Upper lobe of right lung (tissue), 1 donor: ENCODE measurements at places on chromosomes 4 and X. TPM values are rescaled to one million over a fixed set of nuclear protein-coding genes. Genes with fewer than 3 reads are reported as not detected.

The RTL5 gene
- total RNA-seq: 9.2 TPM

The CXCL11 gene
- not detected for total RNA-seq

- no peak for DNase-seq
These were observed 47.9 kb downstream of the FHL1 start for GRCh38 chrX:136195247-136195646.

- no peak for DNase-seq
These were observed 353.8 kb downstream of the MAPK10 start for GRCh38 chr4:86006057-86006456.

DNA sequence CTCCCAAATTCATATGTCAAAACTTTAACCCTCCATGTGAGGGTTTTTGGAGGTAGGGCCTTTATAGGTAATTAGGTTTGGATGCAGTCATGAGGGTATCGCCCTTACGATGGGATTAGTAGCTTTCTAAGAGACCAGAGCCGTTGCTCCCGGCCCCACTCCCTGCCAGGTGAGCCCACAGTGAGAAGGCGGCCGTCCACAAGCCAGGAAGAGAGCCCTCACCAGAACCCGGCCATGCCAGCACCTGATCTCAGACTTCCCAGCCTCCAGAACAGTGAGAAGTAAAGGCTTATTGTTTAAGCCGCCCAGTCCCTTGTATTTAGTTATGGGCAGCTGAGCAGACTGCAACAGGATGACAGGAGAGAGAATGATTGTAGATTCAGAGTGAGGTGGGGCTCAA, 40.8 kb downstream of the DCTD start:
- DNase-seq: no peak

GRCh38 chr4:109263721-109264120, 38.7 kb downstream of the COL25A1 start:
- DNase-seq: no peak

DNA sequence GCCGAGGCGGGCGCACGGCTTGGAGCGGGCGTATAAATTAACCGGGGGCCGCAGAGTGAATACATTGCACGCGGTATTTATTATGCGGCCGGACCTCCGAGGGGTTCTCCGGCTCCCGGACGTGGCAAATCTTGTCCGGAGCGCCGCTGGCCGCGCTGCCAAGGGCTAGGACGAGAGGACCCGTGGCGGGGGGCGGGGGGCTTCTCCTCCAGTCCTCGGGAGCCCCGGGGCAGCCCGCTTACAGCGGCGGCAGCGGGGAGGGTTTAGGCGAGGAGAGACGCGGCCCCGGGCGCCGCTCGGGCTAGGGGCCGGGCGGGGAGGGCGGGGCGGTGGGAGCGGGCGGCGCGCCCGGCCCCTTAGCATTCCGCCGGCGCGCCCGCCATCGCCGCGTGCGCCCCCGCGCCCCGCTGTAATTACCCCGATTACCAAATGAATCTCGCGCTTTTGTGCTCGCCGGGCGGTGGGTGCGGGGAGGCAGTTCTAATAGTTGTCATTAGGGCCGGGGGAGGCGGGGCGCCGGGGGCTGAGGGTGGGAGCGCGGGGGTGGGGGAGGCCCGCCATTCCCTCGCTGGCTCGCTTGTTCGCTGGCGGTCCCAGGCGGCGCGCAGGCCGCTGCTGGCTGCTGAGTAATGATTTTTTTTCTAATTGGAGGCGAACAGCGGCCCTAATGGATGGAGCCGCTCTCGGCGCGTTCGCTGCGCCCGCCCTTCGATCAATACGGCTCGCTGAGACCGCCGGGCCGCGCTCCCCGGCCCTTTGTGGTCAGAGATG, 276.6 kb downstream of the BCOR start:
- no peak for DNase-seq

DNA sequence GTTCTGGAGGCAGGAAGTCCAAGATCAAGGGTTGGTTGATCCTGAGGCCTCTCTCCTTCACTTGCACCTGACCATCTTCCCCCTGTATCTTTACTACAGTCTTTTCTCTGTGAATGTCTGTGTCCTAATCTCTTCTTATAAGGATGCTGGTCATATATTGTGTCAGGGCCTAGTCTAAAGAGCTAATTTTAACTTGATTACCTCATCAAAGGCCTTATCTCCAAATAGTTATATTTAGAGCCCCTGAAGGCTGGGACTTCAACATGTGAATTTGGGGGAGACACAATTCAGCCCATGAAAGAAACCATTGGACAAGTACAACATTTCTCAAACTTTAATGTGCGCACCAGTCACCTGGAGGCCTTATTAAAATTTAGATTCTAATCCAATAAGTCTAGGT, 62.8 kb upstream of the DYNLT3 start:
- no peak for DNase-seq

- DNase-seq: no peak
These were observed 139.1 kb downstream of the VEGFC start for GRCh38 chr4:176653401-176654220.

- no peak for DNase-seq
These were observed 90.0 kb downstream of the ELOVL6 start for GRCh38 chr4:110108422-110108821.

DNA sequence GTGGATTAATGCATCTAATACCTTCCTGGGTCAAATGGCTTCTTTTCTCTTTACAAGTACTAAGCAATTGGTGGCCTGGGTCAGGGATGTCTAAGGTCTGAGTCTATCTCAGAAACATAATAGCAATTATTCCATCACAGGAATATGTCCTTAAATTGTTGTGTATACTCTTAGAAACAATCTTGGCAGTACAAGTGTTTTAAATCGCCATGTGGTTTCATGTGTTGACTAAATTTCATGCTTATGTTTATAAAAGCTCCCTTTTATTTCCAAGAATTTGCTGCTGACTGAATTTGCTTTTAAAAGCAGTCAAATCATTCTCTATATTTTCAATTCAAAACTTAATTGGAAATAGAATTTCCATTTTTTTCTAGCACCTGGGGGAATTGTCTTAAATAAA, 125.3 kb upstream of the PACRGL start:
- DNase-seq: no peak

DNA sequence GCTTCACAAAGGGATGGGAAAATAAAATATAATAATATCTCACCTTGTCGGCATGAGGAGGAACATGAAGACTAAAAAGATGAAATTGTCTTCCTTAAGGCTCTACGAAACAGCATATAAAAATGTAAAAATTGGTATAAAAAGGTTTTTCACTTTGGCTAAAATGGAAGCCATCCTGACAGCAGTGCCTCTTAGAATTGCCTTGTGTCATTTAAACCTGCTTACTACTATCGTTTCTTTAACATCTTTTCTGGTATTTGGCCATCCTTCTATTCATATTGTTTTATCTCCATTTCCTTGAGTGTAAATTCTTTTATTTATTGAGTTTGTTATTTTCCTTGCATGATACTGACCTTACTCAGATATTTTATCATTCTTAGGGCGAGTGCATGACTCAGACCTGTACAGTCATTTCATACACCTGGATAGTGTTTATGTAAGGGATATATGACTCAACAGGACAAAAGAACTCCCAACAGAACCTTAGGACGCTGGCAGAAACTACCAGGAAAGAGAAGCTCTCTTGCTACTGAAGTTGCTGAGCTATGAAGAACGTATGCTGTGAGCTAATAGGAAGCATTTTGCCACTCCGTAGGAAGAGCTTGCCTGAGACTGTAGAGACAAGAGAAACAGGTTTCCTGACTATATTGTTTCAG, 5.8 kb upstream of the CDKN2AIP start:
- DNase-seq: no peak

DNA sequence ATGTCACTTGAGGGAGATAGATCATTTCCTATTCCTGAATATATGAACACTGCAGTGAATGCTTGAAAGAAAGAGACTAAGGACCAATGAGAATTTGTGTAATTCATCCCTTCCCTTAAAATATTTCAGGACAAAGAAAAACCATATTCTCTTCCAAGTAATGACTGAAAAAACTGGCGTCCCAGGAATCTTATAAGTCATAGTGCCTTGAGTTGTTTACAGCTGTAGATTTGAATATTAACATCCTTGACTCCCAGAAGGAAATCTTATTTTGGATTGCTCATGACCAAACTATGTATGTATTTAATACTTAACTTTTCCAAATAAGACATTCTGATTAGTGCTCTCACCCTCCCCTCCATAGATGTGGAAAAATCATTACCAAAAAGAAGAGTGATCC, 55.5 kb downstream of the CLDN22 start:
- DNase-seq: no peak
